ENCODE measurements at places on chromosomes 16 and 17. TPM values are rescaled to one million over a fixed set of nuclear protein-coding genes. Genes with fewer than 3 reads are reported as not detected.

Gene NOG
- not detected for total RNA-seq

Gene TEKT1
- total RNA-seq: not detected

DNA sequence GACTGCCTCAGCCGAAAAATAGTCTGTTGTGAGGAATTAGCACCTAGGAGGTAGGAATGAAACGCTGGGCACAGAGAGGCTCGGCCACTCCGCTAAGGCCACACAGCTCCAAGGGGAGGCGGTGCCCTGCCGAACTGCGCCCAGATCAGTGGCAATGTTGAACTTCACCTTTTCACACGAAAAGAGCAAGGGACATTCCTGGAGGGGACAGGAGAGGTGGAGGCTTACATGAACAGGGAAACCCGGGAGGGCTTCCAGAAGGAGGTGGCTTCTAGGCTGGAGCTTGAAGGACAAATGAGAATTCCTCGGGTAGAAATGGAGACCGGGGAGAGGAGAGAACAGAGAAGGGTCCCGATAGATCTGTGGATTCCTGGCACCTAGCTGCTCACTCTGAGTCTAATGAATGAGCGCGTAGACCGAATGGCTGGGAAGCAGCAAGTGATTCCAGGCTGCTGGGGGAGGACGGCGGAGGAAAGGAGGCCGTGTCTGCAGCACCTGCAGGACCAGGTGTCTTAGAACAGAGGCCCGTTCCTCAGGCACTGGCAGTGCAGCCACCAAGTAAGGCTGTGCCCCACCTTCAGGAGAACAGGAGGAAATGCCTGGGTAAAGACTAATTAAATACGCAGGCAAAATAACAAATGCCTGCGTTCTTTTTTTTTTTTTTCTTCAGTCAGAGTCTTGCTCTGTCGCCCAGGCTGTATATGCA, 722 bp upstream of the SLC38A10 start:
- peak; percentile 92 for DNase-seq

DNA sequence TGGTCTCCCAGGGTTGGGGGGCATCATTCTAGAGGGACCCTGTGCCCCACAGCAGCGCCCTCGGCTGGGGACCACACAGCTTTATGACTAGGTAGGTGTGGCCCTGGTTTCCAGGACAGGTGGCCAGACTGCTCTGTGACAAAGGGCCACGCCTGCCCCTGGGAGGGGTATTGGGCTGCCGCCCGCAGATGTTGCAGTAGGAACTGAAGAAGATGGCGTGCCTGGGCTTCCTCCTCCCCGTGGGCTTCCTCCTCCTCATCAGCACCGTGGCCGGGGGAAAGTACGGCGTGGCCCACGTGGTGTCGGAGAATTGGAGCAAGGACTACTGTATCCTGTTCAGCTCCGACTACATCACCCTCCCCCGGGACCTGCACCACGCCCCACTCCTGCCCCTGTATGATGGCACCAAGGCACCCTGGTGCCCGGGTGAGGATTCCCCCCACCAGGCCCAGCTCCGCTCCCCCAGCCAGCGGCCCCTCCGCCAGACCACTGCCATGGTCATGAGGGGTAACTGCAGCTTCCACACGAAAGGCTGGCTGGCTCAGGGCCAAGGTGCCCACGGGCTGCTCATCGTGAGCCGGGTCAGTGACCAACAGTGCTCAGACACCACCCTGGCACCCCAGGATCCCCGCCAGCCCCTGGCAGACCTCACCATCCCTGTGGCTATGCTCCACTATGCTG, at the start of gene SPPL2C:
Gene SPPL2C, plus strand, starts transcription at position 187 of the 681 bp plus-strand sequence. Its CDS starts 26 bp downstream, at position 213.
- DNase-seq: no peak

DNA sequence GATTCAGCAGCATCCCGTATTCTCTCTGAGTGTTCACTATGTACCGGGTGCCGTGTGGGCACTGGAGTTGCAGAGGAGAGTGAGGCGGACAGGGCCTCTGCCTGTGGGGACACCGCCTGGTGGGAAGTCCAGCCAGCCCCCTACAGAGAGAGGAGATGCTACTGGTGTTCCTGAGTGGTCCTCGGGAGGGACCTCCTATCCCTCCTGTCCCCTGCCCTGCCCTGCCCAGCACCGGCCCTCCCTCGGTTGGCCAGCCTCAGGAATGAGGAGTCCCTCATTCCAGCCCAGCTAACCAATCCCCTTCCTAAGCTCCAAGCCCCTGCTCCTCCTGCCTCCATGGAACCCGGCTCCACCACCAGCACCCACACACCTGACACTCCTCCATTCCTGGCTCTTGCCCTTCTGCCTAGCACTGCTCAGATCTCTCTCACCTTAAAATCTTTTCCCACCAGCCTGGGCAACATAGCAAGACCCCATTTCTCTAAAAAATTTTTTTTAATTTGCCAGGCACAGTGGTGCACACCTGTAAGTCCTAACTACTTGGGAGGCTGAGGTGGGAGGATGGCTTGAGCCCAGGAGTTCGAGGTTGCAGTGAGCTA, 2.0 kb downstream of the ASGR2 start:
- DNase-seq: no peak

GRCh38 chr16:23962001-23962400, 126.2 kb downstream of the PRKCB start:
- no peak for DNase-seq

DNA sequence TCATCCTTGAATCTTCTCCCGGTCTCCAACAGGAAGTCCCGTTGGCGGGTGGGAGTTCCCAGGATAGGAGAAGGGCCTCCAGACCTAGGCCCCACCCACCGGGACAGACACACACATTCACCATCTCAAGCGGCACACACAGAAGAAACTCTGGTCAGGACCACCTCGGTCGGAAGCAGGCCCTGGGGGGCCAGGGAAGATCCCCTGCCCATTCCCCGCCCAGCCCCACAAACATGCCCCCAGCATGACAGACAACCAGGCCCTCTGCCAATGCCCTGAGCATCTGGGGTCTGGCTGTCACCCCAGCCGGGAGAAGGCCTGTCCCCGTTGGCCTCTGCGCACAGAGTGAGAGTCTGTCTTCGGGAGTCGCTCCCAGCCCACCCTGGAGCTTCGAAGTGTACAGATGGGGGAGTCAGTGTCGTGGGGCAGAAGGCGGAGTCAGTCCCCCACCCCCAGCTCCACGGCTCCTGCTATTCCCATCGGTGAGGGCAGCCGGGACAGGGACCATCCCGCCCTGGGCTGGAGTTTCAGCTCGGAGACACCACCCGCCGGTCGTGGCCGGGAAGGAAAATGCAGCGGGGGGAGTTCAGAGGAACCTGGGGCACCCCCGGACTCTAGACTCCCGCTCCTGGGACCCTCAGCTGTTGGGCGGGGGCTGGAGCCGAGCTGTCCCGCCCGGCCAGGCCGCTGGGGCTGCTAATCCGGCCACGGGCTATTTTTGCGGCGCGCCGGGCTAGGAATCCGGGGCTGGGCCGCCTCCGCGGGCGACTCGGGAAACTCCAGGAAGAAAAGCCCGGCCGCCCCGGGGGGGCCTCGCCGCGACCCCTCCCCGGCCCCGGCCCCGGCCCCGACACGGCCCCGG, 660 bp downstream of the RHBDF1 start:
- DNase-seq: peak; percentile 92
